ENCODE measurements at places on chromosomes 4 and X.

DNA sequence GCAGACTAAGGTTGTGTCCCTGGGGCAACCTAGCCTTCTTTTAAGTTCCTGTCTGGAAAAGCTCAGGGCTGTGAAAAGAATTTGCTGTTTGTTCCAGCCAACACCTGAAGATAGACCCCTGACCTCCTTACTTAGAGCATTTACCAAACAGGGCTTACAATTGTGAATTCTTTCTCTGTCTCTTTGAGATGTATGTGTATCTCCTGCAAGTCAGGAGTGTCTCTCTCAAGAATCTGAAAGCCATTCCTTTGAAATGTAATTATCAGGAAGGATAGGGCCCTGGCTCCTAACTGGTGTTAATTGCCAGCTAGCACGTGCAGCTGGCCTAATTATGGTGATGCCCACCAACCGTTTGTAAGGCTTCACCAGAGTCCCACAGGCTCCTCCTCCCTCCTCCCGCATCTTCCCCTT is 18.2 kb downstream of the CCNG2 start:
- no peak for DNase-seq

- DNase-seq, result no peak
Observed at GRCh38 chr4:2331519-2332200, 69.8 kb upstream of the MXD4 start.

DNA sequence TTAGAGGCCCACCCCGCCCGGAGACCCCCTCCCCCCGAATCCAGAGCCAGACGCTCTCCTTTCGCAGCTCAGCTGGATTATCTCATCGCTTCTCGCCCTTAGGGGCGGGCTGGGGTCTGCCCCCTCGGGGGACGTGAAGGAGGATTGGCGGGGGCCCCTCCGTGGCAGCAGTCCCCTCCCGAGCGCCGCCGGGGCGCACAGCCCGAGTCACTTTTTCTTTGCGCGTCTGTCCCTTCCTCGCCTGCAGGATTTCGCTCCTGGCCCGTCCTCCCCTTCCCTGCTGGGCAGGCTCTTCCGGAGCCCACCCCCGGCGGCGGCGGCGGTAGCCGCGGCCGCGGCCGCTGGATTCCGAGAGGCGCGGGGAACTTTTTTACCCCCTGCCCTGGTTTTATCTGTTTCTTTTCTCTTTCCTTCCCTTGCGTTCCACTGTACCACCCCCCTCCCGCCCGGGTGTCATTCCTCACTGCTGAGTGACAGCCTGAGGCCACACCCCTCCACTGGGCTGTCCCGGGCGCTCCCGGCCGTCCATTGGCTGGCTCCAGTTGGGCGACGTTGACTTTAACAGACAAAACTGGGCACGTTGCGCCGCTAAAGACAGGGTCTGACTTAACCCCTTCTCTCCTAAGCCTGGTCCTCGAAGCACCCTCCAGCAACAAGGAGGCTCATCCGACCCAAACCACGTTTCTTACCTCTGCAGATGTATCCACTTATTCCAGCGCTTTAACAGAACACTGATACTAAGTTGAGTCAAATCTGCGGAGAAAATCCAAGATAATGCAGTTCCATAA is 492 bp upstream of the NKX3-2 start:
- peak; percentile 48 for DNase-seq

DNA sequence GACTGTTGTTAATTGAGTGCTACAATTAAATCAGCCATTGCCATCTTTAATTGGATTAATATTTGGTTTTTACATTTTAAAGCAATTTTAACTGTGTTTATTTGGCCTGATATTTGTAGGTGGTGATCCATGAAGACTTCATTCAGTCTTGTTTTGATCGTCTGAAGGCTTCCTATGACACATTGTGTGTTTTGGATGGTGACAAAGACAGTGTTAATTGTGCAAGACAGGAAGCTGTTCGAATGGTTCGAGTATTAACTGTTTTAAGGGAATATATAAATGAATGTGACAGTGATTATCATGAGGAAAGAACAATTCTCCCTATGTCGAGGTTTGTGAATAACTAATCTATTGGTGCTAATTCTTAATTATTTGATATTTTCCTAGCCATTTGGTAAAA is 82.6 kb downstream of the USP9X start:
- no peak for DNase-seq

DNA sequence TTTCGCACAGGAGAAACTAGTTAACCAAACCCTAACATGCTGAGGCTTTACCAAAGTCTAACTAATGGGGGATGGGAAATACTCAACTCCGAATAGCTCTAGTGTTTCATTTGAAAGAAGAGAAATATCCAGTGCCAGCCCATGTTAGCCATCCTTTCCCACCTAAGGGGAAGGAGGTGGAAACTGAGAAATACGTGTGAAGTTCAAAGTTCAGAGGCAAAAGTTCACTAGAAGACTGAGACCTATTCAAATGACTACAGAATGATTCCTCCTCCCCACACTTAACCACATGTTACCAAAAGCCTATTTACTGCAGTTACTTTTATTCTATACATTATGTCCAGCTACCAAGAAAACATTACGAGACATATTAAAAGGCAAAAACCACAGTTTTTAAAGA is 106.3 kb downstream of the CENPC start:
- no peak for DNase-seq

DNA sequence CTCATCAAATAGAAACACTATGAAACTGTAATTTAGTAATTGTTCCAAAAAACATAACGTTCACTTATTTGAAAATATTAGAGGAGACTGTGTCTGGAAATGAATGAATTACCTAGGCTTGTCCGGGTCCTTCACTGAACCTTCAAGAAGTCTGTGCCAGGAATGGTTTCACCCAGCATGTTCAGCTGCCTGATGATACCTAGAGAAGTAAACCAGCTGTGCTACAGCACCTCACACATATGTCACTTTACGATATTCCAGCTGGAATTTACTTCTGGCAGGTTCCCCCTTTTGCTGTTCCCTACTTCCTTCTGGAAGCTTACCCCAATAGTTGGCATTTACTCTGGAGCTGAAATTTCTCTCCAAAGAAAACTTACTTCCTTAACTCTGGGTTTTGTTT is 906.5 kb downstream of the FAT4 start:
- DNase-seq, result no peak

GRCh38 chr4:1381944-1382541 is 24.2 kb downstream of the NKX1-1 start:
- DNase-seq, result no peak

DNA sequence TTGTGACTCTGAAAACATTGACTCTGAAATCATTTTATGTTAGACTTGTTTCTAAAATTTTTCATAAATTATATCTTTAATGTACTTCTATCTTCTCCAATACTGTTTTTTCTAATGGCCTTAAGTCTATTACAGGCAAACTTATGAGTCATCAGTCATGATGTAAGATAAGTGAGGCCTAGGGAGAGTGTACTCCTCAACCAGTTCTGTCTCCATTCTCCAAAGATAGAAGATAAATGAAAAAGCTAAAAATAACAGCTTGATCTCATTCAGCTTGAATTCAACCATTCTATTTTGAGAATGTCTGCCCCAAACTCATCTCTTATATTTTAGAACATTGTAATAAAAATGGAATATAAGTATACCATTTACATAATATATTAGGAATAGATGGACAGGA is 34.5 kb downstream of the STBD1 start:
- no peak for DNase-seq

- no peak for DNase-seq
Observed at GRCh38 chr4:120873554-120873953, 49.0 kb downstream of the PRDM5 start.

GRCh38 chrX:116009346-116009745 is 161.2 kb upstream of the AGTR2 start:
- no peak for DNase-seq

DNA sequence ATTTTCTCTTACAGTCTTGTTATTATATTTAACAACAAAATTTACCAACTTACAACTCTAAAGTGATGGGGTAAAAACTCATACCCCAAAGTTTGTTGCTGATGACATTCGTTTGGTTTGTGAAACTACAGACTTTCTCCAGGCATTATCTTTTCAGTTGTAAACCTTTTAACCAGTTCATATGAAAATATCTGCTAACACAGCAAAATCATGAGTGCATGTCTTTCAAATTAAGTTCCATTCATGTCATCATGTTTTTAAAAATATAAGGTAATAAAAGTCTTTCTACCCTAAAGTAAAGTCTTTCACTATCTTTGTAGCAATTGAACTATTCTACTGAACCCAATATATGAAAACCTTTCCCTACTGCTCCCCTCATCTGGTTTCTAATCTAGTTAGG is 3.4 kb upstream of the GALNTL6 start:
- no peak for DNase-seq

- peak; percentile 36 for DNase-seq
Observed at GRCh38 chrX:121308276-121308805, 260.9 kb downstream of the GLUD2 start.

DNA sequence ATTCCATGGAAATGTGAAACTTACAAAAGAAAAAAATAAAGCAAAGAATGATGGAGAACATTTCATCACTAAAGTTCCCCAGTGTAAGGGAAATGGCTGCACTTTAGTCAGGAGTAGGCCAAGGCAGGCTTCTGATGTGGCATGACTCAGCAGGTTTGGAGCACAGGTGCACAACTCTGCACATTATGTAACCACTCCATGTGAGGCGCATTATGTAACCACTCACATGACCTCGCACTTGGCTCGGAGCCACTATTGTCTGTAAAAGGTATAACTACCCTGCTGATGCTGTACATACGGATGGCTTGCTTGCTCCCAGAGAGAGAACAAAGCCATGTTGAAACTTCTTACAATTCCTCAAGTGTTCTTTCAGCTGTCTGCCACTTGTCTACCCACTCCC is 727.6 kb downstream of the TRAM1L1 start:
- no peak for DNase-seq

DNA sequence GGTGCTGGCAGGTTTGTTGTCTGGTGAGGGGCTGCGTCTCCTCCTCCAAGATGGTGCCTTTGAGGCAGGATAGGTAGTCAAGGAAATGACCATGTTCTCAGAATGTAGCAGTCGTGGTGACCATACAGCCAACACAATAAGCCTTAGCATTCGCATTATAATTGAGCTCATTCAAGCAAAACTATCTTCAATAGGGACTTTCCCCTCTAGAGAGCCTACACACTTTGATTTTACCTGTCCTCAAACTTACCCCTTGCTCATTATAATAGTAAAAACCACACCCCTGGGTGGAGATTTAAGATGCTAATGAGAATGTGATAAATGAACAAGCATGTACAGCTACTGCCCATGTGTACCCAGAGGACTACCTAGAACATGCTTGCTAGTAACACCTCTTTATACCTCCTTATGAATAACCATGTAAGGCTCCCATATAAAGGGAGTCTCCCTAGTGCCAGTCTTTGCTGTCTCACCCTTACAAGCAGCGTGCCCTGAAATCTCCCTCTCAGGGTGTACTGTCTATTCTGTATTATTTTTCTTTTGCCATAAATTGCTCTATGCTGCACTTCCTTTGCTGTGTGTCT is 48.2 kb downstream of the FGFBP1 start:
- DNase-seq, result no peak

GRCh38 chr4:140153718-140154571 is at the start of gene MAML3:
Gene MAML3 (minus strand): TSS chr4:140154184. CDS start chr4:140153327, 857 bp downstream.
- peak; percentile 82 for DNase-seq

- DNase-seq, result peak; percentile 71
Observed at GRCh38 chr4:40283968-40284367, 51.2 kb upstream of the CHRNA9 start.

- no peak for DNase-seq
Observed at GRCh38 chrX:136104936-136105335, 42.4 kb upstream of the FHL1 start.

GRCh38 chr4:70197842-70198241 is 2.3 kb downstream of the ODAM start:
- no peak for DNase-seq

- no peak for DNase-seq
Observed at GRCh38 chrX:2526390-2526789, 25.6 kb upstream of the DHRSX start.

DNA sequence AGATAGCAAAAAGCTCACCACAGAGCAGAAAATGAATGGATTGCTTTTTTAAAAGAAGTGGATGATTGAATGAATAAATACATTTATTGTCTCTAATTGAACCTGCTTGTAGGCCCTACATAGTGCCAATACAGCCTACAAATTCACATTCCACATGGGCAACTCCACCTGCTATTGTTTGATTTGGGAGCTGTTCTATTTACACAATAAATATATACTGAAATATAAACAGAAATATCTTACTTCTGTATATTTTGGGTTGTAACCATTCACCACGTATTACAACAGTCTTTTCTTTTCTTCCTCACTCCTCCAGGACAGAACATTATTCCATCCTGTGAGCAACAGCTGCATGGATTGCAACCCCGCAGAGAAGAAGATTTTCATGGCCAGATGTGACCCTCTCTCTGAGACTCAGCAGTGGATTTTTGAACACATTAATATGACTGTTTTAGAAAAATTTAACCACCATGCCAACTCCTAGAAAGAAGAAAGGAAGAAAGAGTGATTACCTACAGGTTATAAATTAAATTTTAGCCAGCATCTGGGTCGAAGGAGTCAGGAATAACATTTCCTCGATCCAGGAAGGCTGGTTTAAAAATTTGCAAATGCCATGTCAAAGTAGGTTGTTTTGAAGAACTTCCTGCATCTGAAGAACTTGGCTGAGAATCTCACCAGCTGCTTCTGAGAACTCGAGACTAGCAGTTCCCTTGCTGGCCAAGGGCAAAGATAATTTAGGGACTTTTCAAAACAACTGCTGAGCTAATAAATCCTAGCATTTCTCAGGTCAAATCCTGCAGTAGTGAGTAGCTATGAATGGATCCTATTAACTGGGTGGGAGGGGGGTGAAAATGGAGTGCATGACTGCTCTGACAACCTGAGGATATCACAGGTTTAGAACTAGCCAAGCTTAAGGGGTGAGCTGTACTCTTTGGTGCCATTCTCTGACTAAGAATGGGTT is 128.7 kb upstream of the GALNT7 start:
- no peak for DNase-seq
